ENCODE measurements at places on chromosomes 4 and X. TPM values are rescaled to one million over a fixed set of nuclear protein-coding genes. Genes with fewer than 3 reads are reported as not detected.

GRCh38 chr4:40486534-40486933, 143.1 kb downstream of the RBM47 start:
- peak; percentile 58 for DNase-seq

GRCh38 chrX:137052643-137053235, 18.9 kb upstream of the GPR101 start:
- no peak for DNase-seq

DNA sequence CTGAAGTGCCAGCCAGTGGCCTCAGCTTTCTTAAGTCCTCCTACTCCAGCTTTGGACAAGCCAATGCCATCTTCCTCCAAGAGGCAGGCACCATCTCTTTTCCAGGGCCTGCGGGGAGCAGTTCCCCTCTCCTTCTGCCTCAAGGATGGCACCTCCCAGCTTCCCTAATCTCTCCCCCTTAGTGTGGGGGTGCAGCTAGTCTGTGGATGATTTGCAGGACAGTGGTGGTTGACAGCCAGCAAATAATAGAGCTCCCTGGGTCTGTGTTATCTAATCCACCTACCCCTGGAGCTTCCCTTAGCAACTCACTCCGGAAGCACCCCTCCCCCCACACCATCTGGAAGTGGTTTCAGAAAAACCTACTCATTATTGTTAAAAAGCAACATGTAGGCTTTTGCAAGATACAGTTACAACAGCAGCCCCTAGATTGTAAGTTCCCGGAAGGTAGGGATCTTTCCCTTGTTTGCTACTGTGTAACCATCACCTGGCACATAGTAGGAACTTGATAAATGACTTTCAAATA, 247.1 kb downstream of the BCOR start:
- DNase-seq = peak; percentile 69

- DNase-seq = no peak
These were observed 352.6 kb upstream of the NWD2 start for GRCh38 chr4:36891971-36892370.

The FTHL17 gene
- not detected for polyA plus RNA-seq

The AMBN gene
- polyA plus RNA-seq = not detected

DNA sequence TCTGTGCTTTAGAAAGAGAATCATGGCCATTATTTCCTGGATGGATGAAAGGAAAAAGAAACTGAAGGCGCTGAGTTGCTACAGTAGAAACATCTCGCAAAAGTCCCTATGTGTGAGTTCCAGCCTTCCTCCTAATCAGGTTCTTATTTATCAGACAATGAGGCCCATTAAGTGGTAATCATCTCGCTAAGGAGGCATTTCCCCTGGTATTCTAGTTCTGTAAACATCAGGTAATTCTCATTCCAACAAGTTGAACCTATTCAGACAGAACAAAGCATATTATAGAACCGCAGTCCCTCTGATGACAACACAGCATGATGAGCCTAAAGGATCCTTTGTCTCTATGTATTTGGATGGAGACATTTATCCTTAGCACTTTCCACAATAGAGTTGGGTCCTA, 205.7 kb upstream of the MAOA start:
- DNase-seq = no peak

The IL1RAPL1 gene
- 1.4 TPM for polyA plus RNA-seq

GRCh38 chr4:167021545-167022155, 212.6 kb downstream of the SPOCK3 start:
- peak; percentile 51 for DNase-seq

DNA sequence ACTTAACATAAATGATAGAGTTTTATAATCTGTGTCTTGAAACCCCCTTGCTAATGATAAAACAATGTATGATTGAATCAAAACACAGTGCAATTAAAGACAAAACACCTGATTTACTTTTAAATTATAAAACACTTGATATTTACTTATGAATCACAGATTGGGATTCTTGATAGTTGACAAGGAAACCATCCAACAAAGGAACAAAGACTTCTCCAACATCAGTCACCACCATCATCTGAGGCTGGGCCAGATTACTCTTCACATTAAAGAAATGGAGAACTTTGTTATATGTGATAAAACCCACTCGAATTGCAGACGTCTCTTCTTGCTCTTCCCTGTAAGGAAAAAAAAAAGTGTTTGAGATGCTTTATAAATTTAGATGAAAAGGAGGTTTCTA, 67.4 kb downstream of the METTL14 start:
- no peak for DNase-seq

The TRAM1L1 gene
- polyA plus RNA-seq = 2.6 TPM

GRCh38 chr4:153573881-153574802, 108.0 kb downstream of the TMEM131L start:
- peak; percentile 88 for DNase-seq

The CCNG2 gene
- 10.9 TPM for polyA plus RNA-seq

The TMEM255A gene
- not detected for polyA plus RNA-seq
